ENCODE measurements at places on chromosomes 5 and 9.

DNA sequence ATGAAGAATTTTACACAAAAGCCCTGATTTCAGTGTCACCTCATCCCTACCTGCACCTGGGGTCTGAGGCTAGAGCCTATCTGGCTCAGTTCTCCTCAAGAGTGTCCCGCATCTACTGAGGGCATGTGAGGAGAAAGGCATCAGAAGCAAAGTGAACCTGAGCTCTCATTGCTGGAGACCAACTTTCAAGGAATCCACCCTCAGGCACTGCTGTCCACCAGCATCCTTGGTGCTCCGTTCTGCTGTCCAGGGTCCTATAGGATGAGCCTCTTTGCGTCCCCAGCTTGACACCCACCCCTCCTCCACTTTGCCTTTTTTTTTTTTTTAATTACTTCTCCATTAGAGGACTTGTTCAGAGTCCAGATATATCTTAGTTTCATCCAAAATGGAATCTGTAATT, 49.5 kb downstream of the CAMSAP1 start:
- DNase-seq: no peak

DNA sequence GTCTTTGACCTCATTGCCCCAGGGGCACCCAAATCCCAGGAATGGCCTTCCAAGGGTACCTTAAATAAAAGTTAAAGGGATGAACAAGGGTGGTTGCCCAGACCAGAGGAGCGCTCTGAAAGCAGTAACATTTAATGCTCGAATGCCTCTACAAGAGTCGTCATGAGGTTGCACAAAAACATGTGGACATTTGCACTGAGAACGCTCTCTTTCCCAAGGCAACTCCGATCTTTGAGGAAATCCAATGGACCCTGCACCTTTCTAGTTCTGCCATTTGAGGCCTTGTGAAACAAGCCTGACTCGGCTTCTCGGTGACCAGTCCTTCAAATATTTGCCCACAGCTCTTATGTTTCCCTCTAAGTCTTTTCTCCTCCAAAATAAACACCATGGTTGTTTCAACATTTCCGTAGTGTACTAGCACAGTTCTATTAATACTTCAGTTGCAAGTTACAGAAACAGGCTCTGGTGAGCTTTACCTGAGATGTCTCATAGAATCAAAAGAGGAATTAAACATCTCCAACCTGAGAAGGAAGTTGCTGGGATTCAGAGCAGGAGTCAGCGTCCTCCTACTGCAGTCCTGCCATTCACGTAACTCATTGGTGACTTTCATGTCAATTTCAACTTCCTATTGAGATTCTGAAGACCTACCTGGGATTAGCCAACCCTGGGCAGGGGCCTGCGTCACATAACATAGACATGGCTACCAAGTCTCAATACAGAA, 168.8 kb upstream of the RAI14 start:
- no peak for DNase-seq

DNA sequence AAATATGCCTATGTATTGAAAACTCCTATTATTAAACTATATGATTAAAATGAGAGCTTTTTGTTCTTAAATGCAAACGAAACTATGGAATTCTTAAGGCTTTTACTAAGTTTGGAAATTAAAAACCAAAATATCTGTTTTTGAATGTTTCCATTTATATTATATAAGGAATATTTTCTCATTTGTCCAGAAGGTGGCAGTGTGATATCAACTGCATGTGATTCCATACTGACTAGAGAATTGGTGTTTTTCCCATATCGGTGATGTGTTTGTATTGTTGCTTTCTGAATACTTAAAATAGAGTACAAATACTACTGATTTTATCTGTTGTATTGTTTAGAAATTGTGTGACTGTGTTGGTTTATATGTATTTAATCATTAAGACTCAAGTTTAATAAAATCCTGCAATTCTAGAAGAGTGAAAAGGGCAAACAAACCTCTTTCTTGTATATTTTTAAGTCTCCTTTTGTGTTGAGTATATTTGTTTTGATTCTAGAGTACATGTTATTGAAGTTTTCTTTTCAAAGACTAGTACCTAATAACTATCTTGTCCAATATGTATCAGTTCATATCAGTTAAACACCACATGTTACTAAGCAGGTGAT, 320.8 kb downstream of the CCDC171 start:
- no peak for DNase-seq

- DNase-seq: no peak
Observed at GRCh38 chr5:157571357-157571827, 4.2 kb downstream of the ADAM19 start.

DNA sequence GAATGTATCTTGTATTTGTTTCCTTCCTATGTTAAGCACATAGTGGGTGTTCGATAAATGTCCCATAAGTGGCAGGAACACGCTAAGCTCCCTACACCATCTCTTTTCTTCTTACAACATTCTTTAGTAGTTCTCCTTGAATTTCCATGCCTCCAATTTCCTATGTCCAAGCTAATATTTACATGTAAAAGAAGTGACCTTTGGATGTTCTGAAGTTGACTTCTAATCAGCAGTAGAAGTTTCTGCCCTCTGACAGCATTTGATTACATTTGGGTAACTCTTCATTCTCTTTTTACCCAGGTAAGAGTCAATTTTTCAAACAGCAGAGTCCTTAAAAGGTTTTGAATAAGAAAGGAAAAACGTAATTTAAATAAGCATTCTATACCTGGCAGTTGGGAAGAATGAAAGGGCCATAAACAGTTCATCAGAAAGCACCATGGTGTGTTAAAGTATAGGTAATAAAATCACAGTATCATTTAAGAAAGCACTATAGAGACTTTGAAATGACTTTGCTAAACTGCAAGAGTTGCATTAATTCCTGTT, 78.9 kb downstream of the TRPM3 start:
- DNase-seq: no peak

DNA sequence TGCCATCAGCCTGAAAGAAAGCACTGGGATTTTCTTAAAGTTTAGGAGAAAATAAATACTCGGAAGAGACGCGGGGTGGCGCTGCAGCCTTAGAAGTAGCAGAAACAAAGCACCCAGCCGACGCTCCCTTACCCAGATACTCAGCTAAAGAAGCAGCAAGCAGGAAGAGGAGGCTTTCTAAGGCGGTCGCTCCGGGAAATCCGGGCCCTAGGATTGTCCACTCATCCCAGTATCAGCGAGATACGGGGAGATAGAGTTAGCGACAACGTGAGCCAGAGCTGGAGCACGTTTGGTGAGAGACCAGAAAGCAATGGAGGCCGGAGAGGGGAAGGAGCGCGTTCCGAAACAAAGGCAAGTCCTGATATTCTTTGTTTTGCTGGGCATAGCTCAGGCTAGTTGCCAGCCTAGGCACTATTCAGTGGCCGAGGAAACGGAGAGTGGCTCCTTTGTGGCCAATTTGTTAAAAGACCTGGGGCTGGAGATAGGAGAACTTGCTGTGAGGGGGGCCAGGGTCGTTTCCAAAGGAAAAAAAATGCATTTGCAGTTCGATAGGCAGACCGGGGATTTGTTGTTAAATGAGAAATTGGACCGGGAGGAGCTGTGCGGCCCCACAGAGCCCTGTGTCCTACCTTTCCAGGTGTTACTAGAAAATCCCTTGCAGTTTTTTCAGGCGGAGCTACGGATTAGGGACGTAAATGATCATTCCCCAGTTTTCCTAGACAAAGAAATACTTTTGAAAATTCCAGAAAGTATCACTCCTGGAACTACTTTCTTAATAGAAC, at the start of gene PCDHB2:
PCDHB2 (plus strand) TSS at position 135 of the 782 bp plus-strand sequence; CDS start at position 311, 176 bp downstream.
- DNase-seq: no peak

DNA sequence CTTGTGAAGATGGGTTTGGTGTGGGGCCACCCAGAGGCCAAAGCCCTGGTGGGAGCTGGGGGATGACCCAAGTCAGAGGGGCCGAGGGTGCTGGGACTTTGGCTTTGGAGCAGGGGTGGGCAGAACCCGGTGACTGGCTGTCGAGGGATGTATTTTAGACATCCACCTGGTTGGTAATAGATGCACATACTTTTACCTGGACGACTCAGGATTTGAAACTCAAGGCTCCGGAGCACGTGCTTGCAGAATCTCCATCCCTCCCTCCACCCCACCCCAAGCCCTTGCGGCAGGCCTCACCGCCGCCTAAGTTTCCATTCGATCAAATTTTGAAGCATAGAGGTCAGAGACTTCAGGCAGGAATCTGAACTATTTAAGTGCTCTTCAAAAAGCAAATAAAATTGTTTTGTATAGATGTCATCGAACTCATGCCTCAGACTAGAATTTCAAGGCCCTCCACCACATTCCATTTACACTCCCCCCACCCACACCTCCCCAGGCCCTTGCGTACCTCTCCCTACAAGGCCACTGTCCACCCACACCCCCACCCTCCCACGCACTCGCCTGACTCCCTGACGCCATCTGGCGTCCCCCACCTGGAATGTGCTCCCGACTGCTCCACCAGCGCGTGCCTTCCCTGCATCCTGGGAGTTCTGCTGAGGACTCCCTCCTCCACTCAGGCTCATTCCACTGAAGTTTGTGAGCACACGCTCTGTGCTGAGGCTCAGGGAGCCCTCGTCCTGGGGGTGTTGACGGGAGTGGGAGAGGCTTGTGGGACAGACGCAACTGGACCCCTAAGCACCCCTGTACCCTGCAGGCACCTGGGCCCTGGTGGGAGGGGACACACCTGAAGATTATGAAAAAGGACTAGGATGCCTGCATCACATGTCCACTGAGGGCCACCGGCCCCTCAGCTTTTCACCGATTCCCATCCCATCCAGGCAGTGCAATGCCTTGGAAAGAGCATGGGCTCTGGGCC, 56.4 kb upstream of the RPL26L1 start:
- DNase-seq: no peak

DNA sequence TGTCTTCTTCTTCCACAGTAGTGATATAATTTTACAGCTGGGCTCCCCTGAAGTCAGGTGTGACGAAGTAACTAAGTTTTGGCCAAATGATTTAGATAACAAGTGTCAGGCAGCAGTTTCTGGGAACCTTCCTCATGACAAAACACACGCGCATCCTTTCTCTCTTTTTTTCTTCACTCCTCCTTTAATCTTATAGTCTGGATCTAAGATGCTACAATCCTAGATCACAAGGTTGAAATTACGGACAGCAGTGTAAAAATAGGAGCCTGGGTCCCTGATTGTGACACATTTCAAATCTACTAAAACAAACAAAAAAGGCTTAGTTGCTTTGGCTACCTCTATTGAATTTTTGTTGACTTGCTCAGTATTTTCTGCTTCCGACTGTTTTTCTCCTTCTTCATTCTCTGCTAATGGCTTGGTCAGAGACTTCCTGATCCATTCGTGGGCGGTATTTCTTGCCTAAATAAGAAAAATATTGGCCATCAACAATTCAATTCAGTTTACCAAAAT, 36.1 kb downstream of the FAM114A2 start:
- DNase-seq: no peak

DNA sequence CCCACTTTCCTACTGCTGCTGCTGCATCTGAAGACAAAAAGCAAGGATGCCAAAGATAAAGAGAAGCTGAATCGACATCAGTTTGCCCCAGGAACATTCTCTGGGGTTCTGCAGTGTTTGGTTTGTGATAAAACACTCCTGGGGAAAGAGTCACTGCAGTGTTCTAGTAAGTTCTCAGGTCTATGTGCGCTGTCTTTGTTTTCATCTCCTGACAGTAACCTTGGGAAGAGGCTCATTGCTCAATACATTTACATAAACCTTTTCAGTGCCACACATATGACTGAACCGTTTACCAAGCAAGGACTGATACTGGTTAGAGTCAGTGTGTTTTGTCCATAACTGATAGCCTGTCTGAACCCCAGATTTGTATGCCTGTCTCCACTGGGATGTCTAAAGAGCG, 232.1 kb downstream of the ARHGEF28 start:
- no peak for DNase-seq

DNA sequence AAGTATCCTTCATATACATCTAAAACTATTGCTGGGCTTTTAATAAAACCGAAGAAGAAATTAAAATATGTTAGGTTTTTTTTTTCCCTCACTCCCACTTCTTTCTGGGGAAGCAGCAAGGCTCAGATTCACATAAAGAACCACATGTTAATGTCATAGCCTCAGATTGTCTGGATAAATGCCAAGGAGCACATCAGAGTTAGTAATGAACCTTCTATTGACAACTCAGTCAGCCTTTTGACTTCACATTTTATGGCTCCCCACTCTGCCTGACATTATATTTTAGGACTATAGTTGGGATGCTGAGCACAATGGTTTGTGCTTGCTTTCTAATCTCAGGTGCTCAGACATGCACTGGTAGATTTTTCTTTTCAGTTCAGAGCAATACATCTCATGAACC, 21.8 kb downstream of the DMAC1 start:
- no peak for DNase-seq

- no peak for DNase-seq
Observed at GRCh38 chr5:139543423-139543991, 17.6 kb upstream of the UBE2D2 start.

- DNase-seq: no peak
Observed at GRCh38 chr9:130779153-130779855, 55.8 kb upstream of the ABL1 start.

GRCh38 chr5:29351170-29351569, 1842.3 kb upstream of the CDH6 start:
- no peak for DNase-seq

- DNase-seq: no peak
Observed at GRCh38 chr5:156513123-156513815, 186.3 kb downstream of the SGCD start.

DNA sequence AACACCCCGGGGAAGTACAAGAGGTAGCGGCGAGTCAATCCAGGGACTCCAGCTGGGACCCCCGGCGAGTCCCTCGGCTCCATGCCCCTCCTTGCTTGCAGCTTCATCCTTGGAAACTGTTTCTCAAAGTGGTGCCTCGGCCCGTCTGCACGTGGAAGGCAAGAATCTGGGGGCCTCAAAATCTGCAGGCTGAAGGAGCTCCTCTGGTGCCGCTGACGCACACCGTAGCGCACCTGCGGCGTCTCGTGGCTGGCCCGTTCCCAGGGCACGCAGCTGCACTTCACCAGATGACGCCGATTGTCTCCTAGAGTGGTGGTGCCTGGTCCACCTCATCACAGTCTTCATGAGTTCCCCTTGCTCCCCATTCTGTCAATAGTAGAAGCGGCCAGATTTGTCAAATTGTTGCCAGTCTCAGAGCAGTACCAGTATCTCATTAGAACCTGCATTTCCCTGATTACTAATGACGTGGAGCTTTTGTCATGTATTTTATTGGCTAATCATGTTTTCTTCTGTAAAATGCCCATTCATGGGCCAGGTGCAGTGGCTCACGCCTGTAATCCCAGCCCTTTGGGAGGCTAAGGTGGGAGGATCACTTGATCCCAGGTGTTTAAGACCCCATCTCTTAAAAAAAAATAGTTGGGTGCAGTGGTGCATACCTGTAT, 38.6 kb downstream of the GTF3C4 start:
- no peak for DNase-seq
